ENCODE measurements at places on chromosomes 13 and 19. TPM values are rescaled to one million over a fixed set of nuclear protein-coding genes. Genes with fewer than 3 reads are reported as not detected.

MYBPC2 gene
- not detected for total RNA-seq

EID2B gene
- total RNA-seq = 6.0 TPM

DNA sequence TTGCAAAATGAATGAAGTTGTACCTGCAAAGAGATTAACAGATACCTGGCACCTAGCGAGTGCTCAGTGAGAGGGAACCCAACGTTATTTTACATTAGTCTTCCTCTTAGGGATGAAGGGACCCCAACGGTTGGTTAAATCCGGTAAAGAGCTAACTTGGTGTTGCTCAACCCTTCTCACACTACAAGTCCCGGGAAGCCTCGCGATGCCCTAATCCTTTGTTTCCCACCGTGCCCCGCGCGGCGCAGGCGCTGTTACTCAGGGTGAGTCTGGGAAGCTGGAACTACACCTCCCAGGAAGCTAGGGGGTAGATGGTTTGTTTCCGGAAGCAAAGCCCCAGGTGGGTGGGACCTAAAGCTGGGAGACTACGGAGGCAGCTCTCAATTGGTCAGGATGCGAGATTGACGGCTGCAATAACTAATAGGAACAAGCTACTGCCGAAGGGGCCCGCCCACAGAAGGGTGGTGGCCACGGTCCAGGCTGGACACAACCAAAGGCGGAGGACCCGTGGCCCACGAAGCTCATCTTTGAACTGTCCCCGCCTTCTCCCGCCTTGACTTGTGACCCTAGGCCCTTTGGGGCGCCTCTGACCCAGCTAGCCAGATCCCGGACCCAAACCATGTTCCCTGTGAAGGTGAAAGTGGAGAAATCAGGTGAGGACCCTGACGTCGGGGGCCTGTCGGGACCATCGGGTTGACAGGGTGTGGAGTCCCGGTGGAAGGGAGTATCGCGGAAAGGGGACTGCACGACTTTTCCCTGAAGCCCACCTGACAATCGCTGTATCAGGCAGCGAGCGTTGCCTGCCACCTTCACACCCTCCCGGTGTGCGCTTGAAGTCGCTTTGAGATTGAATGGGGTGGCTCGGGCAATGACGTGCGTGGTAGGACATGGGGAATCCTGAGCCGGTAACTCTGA lies at the start of gene LIN37:
Gene LIN37, plus strand, starts transcription at position 471 of the 915 bp plus-strand sequence. Its CDS starts 149 bp downstream, at position 620.
- DNase-seq = peak; percentile 100

DNA sequence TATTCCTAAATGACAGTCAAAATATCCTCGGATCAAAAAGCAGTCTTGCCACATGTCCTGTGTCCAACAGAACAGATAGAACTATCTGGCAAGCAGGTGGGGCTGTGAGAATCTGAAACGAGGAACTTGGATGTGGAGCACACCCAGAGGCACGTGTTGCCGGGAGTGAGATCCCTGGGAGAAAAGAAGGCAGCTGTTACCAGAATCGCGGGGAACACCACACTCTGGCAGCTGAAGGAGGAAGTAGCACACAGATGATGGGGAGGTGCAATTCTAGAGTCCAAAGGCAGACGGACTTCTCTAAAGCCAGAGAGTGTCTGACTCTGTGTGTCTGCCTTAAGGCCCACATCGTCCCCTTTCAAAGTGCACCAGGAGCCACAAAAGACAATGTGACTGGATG lies 22.3 kb downstream of the SLC7A1 start:
- no peak for DNase-seq

DNA sequence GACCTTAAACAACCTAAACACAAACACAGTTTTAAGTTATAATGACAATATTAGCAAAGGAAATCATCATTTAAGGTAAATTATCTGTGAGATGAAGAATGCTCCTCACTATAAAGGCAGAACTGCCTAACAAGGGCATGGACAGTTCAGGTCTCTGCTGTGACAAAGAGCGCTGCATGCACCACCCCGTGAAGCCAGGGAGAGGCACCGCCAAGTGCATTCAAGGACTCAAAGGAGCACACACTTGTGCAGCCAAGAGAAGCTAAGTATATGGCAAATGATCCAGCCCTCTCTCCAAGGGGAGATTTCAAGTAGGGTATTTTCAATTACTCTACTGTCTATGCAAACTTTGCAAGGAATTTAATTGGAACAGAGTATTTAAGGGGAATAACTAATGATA lies 126.0 kb downstream of the RAP2A start:
- DNase-seq = no peak

DNA sequence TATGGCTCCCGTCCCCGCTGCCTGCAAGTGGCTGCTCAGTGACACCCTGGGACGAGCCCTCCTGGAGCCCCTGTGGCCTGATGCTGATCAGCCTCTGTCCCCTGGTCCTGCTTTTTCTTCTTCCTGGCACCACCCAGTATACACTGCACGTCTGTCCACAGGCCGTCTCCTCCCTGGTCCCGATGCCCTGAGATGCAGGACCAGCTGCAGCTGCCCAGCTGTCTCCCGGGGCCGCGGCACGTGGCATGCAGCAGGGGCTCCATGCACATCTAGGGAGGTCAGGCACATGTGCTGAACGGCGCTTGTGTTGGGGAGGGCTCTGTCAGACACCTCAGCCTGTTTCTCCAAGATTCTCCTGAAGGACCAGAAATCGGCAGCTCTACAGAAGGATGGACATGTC lies 30.2 kb downstream of the ZFR2 start:
- DNase-seq = no peak

DNA sequence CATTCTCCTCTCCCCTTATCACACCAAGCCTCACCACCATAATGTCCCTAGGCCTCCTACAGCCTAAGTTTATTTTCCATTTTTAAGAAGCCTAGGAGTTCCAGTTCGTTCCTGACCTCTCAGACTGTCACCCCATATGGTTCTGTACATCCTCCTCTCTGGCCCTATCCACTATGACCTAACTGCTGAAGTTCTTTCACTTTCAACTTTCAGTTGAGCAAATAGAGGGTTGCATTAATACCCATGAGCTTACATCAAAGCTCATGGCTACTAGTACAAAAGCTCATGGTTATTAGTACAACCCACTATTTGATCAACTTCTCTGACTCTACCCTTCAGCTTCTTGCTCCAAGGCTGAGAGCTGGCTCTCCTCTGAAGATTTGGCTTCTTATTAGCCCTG lies 72.9 kb downstream of the FGF14 start:
- DNase-seq = no peak

- DNase-seq = no peak
Observed at GRCh38 chr13:29704648-29705047, 109.2 kb upstream of the SLC7A1 start.

GRCh38 chr19:17281391-17282304 lies at the start of gene ANKLE1:
Gene ANKLE1 (plus strand): TSS chr19:17281901. CDS start chr19:17281921, 20 bp downstream.
- no peak for DNase-seq

DNA sequence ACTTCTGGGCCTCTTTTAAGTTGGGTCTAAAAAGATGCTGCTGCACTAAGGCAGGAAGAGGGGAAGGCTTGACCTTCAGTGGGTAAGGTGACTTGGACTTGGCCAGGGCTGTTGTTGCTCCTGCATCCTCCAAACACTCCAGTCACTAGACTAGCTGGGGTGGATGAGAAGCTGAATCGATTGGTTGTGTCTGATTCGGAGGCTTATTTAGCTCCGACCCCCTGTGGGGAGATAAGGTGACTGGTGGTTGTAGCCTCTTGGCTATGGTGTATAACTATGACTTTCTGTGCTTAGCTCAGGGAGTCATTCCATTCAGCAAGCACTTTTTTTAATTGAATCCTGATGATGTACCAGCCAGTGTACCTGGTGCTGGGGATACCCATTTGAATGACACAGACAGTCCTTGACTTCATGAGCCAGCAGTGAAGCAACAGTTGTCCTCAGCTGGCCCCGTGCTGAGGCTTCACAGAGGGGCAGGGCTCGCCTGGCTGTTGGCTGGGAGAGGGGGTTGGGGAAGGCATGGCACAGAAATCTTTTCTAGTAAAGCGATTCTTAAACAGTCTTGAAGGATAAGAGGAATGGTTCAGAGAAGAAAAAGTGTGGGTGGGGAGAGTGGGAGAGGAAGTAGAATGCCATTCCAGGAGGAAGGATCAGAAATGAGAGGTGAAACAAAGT lies 9.9 kb downstream of the PCDH8 start:
- no peak for DNase-seq

- no peak for DNase-seq
Observed at GRCh38 chr13:98519976-98520375, 56.9 kb downstream of the STK24 start.

- no peak for DNase-seq
Observed at GRCh38 chr13:26965952-26966700, 205.5 kb downstream of the USP12 start.

GRCh38 chr13:80524447-80525215 lies 183.7 kb upstream of the SPRY2 start:
- DNase-seq = no peak
